Activated CD8-positive, alpha-beta memory T cell treated with anti-CD3 and anti-CD28 coated beads for 4 hours (primary cell): ENCODE measurements at places on chromosomes 1 and 21.
A peak's percentile ranks its signal among the peaks of the same experiment; 100 is the strongest.

DNA sequence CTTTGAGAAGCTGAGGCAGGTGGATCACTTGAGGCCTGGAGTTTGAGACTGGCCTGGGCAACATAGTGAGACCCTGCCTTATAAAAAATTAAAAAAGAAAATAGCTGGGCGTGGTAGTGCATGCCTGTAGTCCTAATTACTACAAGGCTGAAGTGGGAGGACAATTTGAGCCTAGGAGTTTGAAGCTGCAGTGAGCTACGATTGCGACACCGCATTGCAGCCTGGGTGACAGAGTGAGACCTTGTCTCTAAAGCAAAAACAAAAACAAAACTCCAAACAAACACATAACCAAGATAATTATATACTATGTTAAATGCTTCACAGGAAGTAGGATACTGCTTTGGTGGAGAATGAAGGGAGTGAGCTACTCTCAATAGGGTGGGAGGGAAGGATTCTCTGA is 5.4 kb upstream of the PAFAH2 start:
- DNase-seq: no peak

GRCh38 chr1:224378855-224379631 is 22.4 kb downstream of the CNIH4 start:
- DNase-seq: no peak

DNA sequence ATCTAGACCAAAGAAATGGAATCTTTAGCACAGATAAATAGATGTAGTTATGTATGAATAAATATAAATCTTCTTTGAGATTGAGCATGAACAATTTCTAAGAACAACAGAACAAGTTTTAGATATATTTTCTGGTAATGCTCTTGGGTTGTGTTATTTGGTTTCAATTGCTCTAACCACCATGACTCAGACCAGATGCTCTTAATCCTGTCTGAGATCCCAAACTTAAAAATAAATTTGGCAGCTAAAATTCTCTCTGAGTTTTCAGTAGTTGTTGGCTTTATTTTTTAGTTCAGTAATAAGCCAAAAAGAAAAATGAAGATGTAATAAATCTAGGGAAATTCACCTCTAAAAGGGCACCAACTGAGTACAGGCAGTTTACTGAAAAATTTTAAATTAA is 1693.4 kb downstream of the NCAM2 start:
- DNase-seq: no peak

DNA sequence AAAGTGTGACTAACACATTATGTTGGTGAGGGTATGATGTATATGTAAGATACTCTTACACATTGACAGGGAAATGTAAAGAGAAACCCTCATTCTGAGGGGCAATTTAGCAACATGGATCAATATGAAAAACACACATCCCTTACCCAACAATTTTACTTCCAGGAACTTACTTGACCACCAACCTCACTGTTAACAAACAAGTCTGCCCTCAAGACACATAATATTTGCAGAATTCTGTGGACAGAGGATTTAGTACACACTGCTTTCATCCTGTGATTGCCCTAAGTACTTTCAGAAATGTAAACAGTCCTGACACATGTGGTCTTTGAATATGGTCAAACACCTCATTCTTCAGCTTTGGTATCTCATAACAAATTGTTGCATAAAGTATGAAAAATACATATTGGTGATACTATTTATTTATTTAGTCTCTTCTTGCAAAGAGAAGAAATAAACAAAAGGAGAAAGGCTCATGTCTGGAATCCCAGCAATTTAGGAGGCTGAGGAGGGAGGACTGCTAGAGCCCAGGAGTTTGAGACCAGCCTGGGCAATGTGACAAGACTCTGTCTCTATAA is 6.9 kb downstream of the USP48 start:
- no peak for DNase-seq

- no peak for DNase-seq
Observed at GRCh38 chr21:45867041-45867666, 114.4 kb upstream of the COL6A1 start.

- DNase-seq: peak; percentile 31
Observed at GRCh38 chr1:110196917-110197765, 13.0 kb upstream of the KCNC4 start.

- no peak for DNase-seq
Observed at GRCh38 chr21:33997436-33997835, 75.9 kb upstream of the MRPS6 start.

- DNase-seq: no peak
Observed at GRCh38 chr1:25067518-25068251, 137.6 kb upstream of the RUNX3 start.

GRCh38 chr1:77039739-77040138 is 172.5 kb downstream of the ST6GALNAC5 start:
- DNase-seq: no peak
